ENCODE measurements at places on chromosomes 2 and 18.

DNA sequence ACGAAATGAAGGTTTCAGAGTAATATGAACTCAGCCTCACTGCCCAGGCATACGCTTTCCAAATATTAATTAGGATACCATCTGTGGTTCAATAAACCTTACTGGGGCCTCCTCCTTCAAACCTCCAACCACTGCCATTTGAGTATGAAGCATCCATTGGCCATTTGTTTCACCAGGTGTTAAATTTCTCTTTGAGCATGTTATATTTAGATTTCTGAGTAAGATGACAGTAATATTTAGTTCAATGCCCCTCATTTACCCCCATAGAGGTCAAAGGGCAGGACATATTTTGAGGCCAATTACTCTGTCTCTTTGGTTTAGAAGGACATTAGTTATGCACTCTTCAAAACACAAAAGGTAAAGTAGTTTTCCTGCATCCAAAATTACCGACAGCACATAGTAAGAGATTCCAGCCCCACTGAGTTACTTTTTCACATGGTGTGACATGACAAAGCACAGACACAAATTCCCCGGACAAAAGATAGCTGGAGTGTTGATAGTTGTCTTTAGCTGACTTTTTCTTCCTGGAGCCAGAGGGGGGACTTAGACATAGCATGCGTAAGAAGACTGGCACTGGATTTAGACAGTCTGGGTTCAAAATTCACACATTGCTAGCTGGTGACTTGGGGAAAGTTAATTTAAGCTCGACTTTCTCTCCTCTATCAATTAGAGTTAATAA is 33.1 kb upstream of the LNPK start:
- no peak for DNase-seq

GRCh38 chr2:169573974-169574299 is 272 bp upstream of the FASTKD1 start:
- DNase-seq: no peak

DNA sequence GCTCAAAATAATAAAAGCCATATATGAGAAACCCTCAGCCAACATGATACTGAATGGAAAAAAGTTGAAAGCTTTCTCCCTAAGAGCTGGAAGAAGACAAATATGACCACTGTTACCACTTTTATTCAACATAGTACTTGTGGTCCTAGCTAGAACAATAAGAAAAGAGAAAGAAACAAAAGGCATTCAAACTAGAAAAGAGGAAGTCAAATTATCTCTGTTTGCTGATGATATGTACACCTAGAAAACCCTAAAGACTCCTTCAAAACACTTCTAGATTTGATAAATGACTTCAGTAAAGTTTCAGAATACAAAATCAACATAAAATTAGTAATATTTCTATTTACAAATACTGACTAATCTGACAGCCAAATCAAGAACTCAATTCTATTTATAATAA is 328.8 kb upstream of the GCFC2 start:
- DNase-seq: no peak

- DNase-seq: no peak
Measured at GRCh38 chr18:40851014-40851429, 1104.0 kb upstream of the PIK3C3 start.

DNA sequence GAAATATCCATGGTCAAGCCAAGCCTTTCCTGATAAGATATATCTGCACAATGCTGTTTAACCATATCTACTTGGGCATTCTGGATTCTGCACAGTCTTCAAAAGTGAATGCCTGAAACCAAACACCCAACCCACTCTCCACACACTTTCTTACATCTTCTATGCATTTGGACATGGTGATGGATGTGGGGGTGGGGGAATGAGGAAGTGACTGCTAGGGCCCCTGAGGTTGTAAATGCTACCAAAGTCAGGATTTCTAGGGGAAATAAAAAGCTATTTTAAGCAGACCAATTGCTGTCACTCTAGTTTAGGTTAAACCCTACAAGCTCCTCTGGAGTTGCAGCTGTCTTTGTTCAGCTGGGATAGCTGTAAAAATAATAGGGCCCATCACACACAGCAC is 26.7 kb upstream of the TGFA start:
- no peak for DNase-seq

DNA sequence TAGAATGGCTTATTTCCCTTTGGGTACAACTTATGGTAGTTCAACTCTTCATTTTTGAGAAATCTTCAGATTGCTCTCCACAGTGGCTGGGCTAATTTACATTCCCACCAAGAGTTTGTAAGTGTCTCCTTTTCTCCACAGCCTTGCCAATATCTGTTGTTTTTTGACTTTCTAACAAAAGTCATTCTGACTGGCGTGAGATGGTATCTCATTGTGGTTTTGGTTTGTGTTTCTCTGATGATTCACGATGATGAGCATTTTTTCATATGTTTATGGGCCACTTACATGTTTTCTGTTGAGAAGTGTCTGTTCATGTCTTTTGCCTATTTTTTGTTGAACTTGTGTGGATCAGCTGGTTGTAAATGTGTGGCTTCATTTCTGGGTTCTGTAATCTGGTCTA is 871.0 kb downstream of the EPHA4 start:
- DNase-seq: no peak

DNA sequence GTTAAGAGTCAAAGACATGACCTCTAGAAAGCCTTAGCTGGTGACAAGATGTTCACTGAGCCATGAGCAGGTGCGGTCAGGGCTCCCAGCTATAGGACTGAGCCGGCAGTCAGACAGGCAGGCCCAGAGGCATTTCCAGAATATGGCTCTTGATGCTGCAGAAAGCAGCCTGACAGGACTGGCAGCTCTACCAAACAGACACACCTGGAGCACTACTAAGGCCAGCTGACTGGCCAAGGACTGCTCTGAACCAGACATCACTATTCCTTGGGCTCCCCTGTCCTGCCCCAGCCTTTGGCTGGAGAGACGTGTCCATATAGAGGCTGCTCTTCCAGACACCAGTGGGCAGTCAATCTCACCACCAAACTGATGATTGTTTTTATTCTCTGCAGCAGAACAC is 98.8 kb downstream of the RIF1 start:
- DNase-seq: no peak

- peak; percentile 53 for DNase-seq
Measured at GRCh38 chr2:233414777-233415570, 60.7 kb downstream of the DGKD start.

- DNase-seq: no peak
Measured at GRCh38 chr2:47309952-47310800, 92.8 kb upstream of the MSH2 start.

GRCh38 chr2:19600506-19600905 is 242.1 kb upstream of the OSR1 start:
- DNase-seq: no peak
